ENCODE measurements at places on chromosomes 5 and 9.

GRCh38 chr5:84549054-84549453 lies 164.4 kb upstream of the EDIL3 start:
- no peak for DNase-seq

GRCh38 chr5:138468966-138469539 lies 3.8 kb downstream of the EGR1 start:
- DNase-seq = no peak

- no peak for DNase-seq
Observed at GRCh38 chr5:132054697-132055440, 5.6 kb upstream of the IL3 start.

- DNase-seq = no peak
Observed at GRCh38 chr9:78131969-78132700, 100.5 kb upstream of the GNAQ start.

DNA sequence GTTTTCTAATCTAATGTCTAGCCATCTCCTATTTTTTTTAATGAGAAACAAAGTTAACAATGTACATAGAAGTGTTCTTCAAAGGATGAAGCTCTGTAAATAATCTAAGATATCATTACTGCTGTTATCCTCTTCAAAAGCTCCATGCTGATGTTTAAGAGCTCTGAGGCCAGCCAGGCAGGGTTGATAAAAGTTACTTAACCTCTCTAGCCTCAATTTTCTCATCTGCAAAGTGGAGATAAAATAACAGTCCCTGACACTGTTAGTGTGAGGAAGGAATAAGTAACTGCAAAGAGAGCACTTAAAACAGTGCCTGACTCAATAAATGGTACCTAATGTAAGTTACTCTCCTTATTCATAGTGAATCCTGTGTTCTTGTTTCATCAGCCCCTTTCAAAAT lies 60.1 kb downstream of the LHFPL2 start:
- DNase-seq = no peak

DNA sequence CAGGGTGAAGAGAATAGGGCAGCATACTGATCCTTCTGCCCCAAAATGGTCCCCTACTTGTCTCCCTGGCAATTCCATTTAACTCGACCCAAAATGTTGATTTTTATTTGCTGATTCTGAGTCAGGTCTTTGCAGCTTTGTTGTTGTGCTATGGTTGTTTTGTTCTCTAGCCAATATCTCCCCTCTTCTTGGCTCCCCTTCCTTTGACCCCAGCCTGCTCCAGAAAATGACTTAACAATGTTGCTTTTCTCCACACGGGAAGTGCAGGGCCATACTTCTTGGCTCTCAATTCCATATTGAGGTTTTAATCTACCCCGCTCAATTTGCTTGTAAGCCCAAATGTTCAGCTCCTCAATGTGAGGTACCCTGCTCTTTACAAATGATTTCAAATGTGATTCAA lies 330.0 kb downstream of the RASEF start:
- DNase-seq = no peak

DNA sequence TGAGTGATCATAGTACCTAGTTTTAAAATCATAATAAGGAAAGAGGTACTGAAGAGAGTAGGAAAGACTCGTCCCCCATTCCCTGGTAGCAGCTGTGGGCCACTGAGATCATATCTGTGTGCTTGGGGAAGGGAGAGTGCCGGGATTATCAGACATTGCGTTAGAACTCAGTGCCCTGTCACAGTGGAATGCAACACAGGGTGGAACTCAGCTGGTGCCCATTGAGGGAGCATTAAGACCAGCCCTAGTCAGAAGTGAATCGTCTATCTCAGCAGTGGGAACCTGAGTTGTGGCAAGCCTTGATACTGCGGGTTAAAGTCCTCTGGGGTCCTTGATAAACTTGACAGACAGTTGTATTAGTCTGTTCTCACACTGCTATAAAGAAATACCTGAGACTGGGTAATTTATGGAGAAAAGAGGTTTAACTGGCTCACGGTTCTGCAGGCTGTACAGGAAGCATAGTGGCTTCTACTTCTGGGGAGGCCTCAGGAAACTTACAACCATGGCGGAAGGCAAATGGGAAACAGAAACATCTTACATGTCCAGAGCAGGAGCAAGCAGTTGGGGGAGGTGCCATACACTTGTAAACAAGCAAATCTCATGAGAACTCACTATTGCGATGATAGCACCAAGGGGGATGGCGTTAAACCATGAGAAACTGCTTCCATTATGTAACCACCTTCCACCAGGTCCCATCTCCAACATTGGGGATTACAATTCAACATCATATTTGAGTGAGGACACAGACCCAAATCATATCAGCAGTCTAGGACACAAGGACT lies 33.1 kb downstream of the NDUFAF2 start:
- no peak for DNase-seq

DNA sequence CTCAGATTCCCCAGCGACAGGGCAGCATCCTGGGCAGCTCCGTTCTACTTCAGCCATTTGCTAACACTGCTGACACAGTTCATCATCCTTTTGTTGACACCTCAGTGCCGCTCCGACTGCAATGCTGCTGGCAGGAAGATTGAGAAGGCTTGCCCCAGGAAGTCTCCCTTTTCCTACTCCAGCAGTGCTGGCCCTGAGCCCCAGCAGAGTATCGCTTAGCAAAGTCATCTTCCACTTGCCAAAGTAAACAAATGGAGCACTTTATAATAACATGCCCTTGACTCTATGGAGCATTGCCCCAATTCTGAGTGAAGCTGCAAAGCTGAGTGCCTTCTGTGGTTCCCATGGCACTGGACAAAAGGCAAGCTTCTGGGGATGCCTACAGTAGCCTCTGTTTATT lies 32.2 kb downstream of the PRLR start:
- DNase-seq = no peak

DNA sequence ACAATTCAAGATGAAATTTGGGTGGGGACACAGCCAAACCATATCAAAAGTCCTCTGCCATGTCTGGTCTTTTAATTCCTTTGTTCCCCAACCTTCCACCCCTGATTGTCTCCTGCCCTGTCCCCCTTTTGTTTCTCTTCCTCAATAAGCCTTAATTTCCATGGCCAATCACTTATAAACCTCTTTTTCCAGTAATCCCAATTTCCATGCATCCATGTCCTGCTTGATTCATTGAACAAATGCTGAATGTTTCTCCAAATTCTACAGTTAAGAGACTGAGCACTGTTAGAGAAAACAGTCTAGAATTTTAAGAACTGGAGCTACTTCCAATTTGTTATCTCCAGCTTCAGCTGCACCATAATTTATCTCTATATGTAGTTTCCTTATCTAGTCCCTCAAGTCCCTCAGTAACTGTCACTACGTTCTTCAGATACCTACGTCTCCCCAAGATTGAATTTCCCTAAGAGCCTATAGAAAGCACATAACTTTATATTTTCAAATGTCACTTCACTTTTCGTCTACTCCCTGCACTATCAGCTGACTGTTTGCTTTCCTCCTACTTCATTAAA lies 34.2 kb downstream of the TARS1 start:
- DNase-seq = no peak

GRCh38 chr9:107460153-107461023 lies 29.2 kb downstream of the KLF4 start:
- DNase-seq = no peak

DNA sequence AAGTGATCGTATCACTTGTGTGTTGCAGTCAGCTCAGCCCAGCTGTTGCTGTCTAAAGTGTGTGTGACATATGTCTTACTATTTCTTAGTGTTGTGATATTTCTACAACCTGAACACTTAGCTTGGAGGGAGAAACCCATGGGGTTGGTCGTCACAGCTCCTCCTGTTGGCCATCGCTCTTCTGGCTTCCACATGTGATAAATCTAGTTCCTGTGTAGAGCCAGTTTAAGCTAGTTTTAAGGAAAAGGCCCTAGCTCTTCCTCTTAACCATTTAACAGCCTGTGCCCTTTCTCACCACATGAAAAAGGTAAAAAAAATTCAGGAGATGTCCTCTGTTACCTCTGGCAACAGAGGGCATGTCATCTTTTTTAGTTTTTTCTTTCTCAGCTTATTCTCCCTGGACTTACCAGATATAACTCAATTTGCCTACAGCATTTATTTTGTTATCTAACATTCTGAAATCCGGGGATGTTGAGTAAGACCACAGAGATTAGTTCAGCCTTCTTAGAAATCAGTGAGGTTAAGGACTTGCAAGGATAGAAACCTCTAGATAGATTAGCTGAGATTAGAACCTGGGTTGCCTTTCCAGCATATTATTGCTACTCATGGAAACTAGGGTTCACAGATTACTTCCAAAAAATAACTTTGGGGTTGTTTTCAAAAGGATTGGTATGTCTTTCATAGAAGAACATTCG lies 100.4 kb downstream of the GAPVD1 start:
- no peak for DNase-seq

DNA sequence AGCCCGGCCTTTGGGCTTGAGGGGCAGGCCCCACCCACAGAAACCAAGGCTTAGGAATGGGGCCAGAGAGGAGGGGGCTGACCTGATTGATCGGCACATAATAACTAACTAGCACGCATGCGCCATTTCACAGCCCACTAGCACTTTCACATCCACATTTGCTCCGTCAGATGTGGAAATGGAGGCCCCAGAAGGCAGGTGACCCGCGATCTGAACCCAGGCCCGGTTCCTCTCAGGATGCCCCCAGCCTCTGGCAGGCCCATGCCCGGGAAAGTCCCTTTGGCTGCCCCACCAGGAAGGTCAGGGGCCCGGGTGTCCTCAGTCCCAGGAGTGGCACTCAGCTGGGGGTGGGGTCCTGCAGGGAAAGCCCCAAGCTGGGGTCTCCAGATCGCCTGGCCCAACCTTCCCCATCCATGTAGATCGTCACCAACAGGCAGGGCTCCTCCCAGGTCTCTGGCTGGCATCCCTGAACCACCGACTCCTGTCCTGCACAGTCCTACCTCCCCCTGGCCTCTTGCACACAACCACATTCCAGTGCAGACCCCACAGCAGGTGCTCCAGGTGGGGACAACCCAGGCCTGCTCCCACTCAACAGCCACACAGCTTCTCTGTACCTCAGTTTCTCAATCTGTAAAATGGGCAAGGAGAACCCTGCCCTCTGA lies 46.7 kb downstream of the VAV2 start:
- DNase-seq = no peak

GRCh38 chr5:142686968-142687367 lies 1.1 kb upstream of the FGF1 start:
- no peak for DNase-seq

DNA sequence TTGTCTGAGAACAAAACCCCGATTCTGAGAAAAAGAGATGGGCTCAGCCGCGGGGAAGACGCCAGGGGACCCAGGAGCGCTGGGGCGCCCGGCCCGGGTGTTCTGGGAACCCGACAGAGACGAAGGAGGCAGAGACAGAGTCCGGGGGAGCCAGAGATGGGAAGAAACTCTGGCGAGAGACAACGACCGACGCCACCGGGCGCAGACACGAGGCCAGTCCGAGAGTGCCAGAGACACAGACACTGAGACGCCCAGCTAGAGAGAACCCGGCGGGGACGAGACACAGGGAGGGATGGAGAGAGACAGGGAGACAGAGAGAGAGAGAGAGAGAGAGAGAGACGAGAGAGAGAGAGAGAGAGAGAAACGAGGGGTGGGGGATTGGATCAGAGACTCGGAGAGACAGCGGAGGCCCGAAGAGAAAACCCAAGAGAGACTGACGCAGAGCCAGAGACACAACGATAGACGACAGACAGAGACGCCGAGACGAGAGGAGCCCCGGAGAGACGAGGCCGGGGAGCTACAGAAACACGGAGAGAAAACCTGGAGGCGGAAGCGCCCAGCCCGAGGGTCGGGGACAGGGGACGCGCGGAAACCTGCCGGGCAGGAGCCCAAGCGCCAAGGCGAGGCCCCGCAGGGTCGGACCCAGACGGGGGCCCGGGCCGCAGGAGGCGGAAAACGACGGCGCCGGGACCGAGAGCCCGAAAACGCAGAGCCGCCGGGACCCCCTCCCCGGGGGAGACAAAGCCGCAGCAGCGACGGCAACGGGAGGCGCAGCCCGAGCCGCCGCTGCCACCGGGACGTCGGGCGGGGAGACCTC lies 3.3 kb downstream of the NR5A1 start:
- no peak for DNase-seq
